T-helper 1 cell (primary cell): ENCODE measurements at places on chromosomes 7 and 10.

DNA sequence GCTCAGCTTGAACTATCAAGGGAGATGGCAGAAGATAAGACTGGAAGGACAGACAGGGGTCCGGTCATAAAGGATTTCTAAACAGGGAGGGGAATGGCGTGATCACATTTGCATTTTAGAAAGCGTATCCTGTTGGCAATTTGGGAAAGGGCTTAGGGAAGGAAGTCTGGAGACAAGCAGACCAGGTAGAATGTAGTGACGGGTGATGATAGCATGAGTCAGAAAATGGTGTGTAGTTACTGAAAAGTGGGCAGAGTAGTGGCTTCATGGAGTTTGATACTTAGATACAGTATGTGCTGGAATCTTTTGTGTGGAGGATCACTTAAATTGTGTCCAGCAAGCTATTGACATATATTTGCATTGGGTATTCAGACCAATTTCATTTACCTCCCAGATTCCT is 61.2 kb downstream of the LRGUK start:
- DNase-seq, result no peak

GRCh38 chr7:36923943-36924436 is 199.7 kb upstream of the AOAH start:
- DNase-seq, result no peak

GRCh38 chr10:31708474-31708873 is 220.2 kb downstream of the ARHGAP12 start:
- no peak for DNase-seq

DNA sequence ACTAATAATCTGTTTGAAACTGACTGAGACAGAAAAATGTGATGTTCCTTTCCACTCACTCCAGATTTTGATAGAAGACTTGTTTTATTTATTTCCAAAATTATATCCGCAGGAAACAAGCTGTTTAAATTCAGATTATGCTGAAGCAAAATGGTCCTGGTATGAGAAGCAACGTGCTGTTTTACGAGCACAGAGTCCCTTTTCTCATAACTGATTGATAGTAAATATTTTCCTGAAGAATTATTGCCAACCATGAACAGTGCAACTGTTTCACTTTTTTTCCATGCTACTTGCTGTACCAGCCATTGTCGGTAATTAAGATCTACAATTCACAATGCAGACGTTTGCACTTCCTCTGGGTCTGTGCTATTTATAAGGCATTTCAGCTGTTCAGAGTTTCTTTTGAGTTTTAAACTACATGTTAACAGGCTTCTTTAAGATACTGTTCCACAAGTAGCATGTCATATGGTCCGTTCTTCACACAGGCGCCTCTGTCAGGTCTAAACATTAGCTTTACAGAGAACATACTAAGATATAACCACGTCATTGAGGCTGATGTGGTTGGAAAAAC is 103.8 kb downstream of the POLL start:
- no peak for DNase-seq

- no peak for DNase-seq
Measured at GRCh38 chr7:36726806-36727503, 2.7 kb upstream of the AOAH start.

DNA sequence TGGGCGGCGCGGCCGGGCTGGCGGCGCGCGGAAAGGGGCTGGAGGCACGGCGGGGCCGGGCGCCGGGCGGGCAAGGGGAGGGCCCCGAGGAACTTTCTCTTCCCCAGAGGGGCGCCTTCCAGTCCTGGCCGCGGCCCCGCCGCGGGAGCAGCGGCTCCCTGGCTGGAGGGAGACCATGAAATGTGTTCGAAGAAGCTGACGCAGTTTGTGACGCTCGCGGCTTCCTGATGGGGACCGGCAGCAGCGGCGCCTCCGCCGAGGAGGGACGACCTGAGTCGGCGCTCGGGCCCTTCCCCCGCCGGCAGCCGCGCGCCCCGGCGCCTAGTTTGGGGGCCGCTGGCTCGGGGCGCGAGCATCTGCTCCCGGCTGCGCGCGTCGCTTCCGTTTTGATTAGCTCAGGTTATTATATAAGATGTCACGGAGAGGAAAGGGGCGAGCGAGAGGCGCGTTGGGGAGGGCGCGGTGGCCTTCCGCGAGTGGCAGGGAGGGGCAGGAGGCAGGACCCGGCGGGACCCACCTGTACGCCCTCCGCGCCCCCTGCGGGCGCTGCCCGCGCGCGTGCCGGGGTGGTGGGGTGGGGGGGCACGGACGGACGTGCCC is 57.1 kb upstream of the PCGF5 start:
- peak; percentile 84 for DNase-seq

DNA sequence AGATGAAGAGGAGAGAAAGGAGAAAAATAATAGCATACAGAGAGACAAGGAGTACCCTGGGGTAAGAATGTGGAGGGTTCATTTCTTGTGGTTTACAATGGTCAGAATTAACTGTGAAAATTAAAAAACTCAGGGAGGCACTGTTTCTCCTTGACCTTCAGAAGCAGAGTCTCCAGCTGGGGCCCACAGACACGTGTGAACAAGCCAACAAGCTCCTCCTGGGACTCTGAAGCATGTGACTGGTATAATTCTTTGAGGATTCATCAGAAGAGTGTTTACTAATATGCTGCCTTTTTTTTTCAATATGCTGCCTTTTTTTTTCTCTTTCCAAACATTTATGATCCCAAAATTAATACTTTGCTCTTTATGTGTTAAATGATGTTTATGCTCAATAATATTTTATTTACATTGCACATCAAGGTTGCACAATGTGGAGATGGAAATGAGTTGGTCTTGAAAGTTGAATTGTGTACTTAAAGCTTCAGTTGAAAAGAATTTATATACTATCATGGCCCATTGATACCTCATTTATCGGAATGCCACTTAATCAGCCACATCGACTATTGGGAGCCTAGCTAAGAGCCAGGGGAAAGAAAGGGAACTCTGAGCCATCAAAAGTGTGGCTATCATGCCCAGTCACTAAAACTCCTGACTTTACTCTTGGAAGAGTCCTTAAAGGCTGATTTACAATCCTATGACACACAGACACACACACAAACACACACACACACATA is 134.7 kb upstream of the RHOBTB1 start:
- no peak for DNase-seq

DNA sequence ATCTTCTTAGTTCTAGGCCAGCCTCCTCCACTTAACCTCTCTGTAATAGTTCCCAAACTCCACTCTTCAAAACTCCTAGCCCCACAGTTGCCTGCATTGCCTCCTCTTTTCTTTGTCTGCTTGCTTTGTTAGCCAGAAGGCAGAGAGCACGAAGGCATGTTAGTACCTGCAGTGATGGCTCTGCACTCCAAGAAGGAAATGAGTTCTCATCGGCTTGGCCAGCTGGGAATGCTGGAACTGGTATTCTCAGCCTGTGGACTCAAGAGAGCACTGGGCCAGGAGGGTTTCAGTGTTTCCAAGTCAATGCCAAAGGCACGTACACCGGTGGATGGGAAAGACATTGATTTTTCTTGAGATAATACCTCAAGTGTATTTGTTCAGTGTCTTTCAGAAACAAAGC is 66.3 kb upstream of the HABP2 start:
- no peak for DNase-seq

DNA sequence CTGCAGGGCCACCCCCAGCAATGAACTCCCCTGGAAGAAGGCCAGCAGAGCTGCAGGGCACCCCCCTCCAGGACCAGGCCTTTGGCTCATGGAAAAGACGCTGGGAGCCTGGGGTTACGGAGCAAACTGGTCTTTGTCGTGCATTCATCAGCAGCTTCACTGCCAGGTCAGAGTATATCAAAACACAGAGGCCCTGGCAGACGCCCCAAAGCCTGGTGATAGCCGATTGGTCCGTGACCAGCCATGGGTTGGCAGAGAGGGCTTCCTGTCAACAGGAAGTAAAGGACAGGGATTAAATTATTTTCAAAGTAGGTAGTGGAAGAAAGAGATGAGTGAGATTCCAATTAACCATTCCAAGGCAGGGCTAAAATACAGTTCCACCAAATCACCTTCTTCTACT is 9.0 kb downstream of the PRKAG2 start:
- DNase-seq, result no peak

DNA sequence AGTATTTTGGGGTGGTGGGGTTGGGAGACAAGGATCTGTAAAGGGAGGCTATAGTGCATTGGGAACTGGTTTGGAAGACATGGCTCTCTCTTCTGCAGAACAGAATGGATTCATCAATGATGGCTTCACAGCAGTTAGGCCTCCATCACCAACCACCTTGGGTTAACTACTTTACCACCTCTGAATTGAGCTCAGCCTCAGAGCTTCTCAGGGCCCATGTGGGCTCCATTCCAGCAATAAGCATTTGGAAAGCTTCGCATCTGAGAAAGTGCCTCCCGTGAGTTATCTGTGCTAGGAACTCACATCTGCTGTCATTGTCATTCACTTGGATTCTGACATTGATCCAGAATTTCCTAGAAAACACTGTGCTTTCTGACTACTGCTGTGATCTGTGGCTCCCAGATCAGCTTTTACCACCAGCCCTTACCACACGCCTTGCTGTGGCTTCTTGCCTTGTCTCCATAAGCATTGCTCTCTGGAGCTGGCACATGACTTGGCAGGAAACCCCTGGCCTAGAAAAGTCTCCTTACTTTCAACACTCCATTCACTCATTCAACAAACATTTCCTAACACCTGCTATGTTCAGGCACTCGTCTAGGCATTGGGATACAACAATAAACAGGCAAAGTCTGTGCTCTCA is 70.7 kb upstream of the ADO start:
- DNase-seq, result no peak

GRCh38 chr7:37354656-37355131 is 94.0 kb downstream of the ELMO1 start:
- no peak for DNase-seq

DNA sequence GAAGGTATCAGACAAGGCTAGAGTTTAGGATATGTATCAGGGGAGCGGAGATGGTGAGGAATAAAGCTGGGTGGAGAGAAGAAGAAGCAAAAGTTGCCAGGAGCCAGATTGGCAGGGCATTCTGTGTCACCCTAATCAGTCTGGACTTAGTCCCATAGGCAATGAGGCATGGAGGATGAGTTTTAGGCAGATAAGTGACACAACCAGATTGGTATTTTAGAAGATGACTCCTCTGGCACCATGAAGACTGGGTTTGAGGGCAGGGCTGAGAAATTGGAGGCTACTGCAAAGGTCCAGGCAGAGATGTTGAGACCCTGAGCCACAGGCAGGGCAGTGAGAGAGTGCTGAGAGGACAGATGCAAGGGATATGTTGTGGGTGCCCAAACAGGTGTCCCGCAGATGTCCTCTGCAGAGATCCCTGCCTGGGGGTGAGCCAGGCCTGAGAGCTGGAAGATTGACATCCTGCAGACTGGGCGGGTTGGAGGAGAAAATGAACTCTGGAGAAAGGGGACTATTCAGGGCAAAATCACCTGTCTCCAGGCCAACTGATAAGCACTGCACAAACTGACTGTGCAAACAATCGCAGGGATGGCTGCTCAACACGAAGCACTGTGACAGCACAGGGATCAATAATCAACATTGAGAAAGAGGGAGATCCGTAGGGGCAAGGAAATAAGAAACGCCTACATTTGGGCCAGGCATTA is 11.9 kb upstream of the HABP2 start:
- DNase-seq, result no peak

DNA sequence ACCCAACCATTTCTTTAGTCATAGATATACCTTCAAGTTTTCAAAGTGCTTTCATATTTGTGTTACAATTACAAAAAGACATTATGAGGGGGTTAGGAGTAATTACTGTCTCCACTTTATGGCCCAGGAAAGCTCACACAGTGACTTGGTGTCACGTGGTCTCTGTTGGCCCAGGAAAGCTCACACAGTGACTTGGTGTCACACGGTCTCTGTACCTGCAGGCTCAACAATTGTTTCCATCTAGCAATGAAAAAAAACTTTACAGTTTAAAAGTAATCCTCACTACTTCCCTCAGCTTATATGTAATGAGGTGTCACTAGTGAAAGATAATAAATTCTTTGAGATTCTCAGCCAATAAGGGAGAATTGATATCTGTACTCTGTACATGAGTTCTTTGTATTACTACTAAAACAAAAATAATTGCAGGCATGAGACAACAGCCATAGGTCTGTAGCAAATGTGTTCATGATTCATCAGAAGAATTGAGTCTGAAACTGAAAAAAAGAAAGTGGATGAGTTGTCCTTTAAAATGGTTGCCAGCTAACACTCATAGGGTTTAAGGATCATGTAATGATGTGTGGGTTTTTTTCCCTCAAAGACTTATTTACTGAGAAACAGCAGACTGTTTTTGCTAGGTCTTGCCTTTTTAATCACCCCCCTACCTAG is 10.9 kb downstream of the OGDH start:
- peak; percentile 61 for DNase-seq

DNA sequence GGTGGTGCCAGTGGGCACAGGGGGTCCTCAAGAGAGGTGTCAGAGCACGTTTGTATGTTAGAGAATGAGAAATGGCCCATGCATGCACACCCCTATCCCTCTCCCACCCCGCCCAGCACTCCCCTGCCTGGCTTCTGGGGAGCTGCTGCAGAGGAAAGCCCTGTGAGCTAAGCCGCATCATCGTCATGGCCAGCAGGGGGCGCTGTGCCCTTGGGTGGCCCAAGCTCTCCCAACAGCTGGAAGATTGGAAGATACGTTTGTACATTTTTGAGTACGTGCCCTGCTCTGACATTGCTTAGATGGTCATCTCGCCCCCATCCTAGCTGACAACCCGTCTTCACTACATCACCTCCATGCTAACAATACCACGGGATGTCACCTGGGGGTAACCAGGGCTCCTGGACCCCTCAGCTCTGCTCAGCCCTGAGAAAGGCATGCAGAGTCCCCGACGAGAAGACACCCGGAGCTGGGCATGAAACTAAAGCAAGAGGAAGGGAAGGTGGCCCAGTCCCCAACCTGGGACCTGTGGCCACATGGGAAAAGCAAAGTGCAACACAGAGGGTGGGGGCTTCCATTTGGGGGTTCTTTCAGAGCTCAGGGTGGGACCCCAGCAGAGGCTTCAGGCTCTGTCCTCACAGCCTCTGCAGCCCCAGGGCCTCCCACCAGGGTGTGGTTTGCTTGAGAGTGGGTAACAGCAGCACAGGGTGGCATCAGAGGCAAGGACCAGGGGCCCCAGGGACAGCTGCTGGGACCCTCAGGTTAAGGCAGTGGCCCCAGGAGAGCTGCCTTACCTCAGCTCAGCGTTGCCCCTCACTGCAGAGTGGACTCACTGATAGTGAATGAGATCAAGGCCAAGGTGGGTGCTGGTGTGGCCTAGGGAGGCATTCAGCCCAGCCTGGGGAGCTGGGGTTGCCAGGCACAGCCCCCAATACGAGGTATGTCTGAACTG is 136.6 kb downstream of the PTPN20 start:
- peak; percentile 61 for DNase-seq

GRCh38 chr7:156158213-156158612 is 345.9 kb upstream of the SHH start:
- DNase-seq, result no peak

GRCh38 chr7:149836434-149836833 is 1.7 kb upstream of the ZNF862 start:
- no peak for DNase-seq

- no peak for DNase-seq
Measured at GRCh38 chr10:12656518-12657142, 307.3 kb downstream of the CAMK1D start.
